Activated CD8-positive, alpha-beta memory T cell treated with anti-CD3 and anti-CD28 coated beads, Interleukin-2, amount 10 ng/mL, durations not matched to agents 7 days and 5 days (primary cell): ENCODE measurements at places on chromosomes 12 and 14. TPM values are rescaled to one million over a fixed set of nuclear protein-coding genes. Genes with fewer than 3 reads are reported as not detected.

The PLA2G1B gene
- not detected for total RNA-seq

The GPR135 gene
- 1.3 TPM for total RNA-seq

The KLHDC2 gene
- 32.3 TPM for total RNA-seq

The KCTD10 gene
- total RNA-seq, result 27.2 TPM

The LGR5 gene
- total RNA-seq, result not detected

The RFLNA gene
- total RNA-seq, result not detected

The ASCL4 gene
- not detected for total RNA-seq

DNA sequence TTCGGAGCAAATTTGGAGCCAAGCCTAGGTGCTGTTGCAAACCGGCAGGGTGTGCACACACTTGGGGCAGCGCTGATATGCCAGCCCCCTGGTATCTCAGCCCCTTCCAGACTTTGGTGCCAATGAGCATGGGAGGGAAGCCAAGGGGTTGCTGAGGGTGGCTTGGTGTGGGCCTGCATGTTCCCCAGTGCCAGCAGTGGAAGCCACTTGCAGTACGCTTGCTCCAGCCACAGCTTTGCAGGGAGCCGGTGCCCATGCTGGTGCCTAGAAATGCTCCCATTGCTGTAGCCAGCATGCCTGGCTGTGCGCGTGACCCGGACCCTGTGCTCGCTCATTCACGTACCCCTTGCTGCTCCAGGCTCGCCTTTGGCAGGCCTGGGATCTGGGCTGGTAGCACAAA, 67.1 kb upstream of the DNM1L start:
- no peak overlapping the region for H3K27ac ChIP-seq
- no peaks in the 10 kb centered on the region for H3K4me1 ChIP-seq
- no peaks in the 10 kb centered on the region for H3K36me3 ChIP-seq

DNA sequence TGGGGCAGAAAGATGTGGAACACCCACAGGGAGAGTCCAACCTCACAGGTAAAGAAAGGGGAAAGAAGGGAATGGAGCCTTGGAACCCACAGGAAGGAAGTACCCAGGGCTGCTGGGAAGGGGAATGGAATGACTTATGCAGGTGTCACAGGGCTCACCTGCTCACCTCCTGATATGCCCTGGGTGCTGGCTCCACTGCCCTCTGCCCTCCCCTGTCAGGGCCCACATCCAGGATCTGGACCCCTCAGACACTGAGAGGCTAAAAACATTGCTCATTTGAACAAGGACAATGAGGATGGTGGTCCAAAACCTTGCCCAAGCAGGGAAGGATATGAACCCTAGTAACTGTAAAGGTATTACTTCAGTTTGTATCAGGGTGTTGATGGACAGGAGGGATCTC, 19.3 kb downstream of the ZBTB39 start:
- peaks cover 10% of the 10 kb centered on the region for H3K27me3 ChIP-seq
- no peak overlapping the region for H3K27ac ChIP-seq
- H3K36me3 ChIP-seq, result no peaks in the 10 kb centered on the region
- H3K4me1 ChIP-seq, result peaks cover 20% of the 10 kb centered on the region
- H3K4me3 ChIP-seq, result no peak overlapping the region

GRCh38 chr12:52091869-52092268, 12.4 kb downstream of the SMIM41 start:
- H3K27ac ChIP-seq, result no peak overlapping the region
- DNase-seq, result no peak
- no peaks in the 10 kb centered on the region for H3K36me3 ChIP-seq
- no peaks in the 10 kb centered on the region for H3K4me1 ChIP-seq
- H3K27me3 ChIP-seq, result peaks cover 62% of the 10 kb centered on the region
- no peak overlapping the region for H3K4me3 ChIP-seq

DNA sequence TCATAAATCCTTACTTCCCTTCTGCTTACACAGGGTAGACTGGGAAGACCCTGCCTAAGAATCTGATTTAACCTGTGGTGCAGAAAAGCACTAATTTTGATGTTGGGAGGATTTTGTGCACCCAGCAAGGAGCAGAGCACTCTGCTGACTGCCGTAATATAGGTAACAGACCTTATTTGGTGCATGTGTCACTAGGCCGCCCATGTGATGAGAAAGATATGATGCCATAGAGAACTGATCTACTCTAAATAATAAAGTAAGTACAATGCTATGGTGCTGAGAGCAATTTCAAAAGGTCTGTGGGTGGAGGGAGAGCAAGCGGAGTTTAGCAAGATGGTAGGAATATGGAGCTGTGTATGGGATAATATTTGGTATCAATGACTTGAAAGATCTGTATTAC, 1663.6 kb upstream of the SEL1L start:
- no peaks in the 10 kb centered on the region for H3K4me1 ChIP-seq
- H3K36me3 ChIP-seq, result no peaks in the 10 kb centered on the region

DNA sequence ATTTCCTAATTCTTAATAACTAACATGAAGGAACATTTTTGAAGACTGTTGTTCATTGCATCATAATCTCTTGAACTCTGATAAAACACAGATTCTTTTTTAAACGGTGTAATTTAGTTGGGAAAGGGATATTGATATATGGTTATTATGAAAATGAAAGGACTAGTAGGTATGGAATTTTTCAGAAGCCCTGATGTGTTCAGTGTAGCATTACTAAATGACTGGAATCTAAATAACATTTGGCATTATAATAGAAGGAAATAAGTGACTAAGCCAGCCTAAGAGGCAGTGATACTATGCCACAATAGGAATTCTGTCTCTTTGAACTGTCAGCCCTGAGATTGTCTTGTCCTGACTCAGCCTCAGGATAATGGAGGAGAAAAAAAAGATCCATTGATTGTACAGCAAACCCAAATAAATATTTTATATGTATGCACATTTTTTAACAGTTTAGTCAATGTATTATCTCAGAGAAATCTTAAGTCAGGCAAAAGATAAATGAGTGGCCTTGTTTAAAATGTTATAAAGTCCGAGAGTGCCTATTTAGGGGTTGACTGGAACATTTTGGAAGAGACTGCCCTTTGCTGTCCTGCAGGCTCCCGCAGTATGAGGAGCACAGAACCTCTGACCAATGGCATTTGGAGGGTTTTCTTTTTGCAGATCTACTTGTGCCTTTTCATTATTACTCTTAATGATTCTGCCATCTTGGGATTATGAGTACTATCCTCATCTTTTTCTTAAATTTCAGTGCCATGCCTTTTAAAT, 271.2 kb downstream of the EGLN3 start:
- no peak overlapping the region for H3K27ac ChIP-seq
- no peaks in the 10 kb centered on the region for H3K36me3 ChIP-seq
- no peak overlapping the region for H3K4me3 ChIP-seq
- H3K27me3 ChIP-seq, result no peaks in the 10 kb centered on the region
- H3K4me1 ChIP-seq, result no peaks in the 10 kb centered on the region

DNA sequence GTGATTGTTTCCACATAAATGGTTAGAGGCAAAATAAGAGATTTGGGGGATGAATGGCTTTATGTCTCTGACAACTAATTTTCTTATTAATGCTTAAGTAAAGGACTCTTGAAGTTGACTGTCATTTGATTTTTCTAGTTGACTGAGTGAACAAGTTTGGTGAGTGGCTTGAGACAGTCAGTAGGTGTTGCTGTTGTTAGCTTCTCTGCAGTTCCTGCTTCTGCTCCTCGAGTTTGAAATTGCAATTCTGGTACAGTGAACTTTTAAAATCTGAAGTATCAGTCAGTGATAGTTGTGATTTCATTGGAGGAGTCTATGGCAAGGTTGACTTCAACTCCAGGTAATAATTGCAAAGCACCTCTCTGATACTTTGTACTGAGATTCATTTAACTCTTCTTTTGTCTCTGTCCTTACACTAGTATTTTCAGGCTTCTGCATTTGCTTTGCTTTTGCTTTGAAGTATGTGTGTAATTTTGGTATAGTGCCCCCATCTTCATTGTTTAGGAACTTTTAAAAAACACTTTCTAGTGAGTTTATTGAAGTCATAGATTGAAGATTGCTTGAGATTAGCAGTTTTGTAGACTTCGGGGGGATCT, 415.5 kb downstream of the PCNX1 start:
- peaks cover 10% of the 10 kb centered on the region for H3K36me3 ChIP-seq
- peaks cover 62% of the 10 kb centered on the region for H3K4me1 ChIP-seq
- H3K27me3 ChIP-seq, result no peaks in the 10 kb centered on the region
- DNase-seq, result peak; percentile 45
- peak overlapping the region; percentile 56 for H3K27ac ChIP-seq
- peak overlapping the region; percentile 57 for H3K4me3 ChIP-seq

- DNase-seq, result no peak
- H3K27ac ChIP-seq, result peak overlapping the region; percentile 13
- H3K4me3 ChIP-seq, result no peak overlapping the region
- H3K36me3 ChIP-seq, result peaks cover 49% of the 10 kb centered on the region
- H3K4me1 ChIP-seq, result peaks cover 54% of the 10 kb centered on the region
Measured at GRCh38 chr12:12403264-12404248, 46.7 kb downstream of the BORCS5 start.

DNA sequence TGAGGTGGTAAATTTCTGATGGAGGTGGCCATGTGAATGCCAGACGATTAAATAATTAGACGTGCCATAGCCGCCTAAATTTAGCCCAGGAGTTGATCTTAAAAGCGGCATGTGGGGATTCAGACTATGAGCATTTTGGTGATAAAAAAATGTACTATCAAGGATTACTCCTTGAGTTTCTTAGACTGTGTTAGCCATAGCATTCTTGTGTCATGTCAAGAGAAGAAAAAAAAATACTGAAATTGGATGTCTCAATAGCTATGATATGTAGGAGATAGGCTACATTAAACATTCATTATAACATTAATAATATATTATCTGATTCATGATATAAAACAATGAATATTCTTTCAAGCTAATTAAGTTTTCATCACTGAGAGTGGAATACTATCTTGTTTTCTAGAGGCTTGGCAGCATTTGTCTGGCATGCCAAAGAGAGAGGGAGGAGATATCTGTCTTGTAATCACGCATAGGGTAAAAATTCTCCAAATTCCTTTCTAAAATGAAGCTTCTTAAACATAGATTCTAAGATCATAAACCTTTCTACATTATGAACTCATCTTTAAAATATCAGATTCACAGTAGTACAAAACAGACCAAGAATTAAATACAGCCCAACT, 727.0 kb downstream of the C12orf50 start:
- H3K36me3 ChIP-seq, result no peaks in the 10 kb centered on the region
- no peaks in the 10 kb centered on the region for H3K27me3 ChIP-seq
- no peak for DNase-seq
- H3K4me1 ChIP-seq, result no peaks in the 10 kb centered on the region
- no peak overlapping the region for H3K27ac ChIP-seq

DNA sequence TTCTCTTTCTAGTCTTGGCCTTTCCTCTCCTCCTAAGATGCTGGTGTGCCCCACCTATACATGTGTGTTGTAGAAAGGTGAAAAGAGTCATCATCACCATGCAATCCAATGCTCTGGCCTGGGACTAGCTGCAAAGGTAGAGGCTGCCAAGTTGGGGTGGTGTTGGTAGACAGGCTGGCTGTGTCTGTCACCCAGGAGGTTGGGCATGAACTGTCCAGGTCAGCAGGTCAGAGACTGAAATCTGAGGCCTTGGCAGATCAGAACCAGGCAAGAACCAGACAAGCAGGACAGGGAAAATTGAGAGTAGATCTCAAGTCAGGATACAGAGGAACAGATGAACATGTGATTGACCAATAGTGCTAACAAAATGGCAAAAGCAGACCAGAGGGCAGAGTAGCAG, 26.2 kb downstream of the L2HGDH start:
- DNase-seq, result no peak
- H3K27me3 ChIP-seq, result no peaks in the 10 kb centered on the region
- peaks cover 17% of the 10 kb centered on the region for H3K36me3 ChIP-seq
- H3K4me3 ChIP-seq, result no peak overlapping the region
- H3K4me1 ChIP-seq, result no peaks in the 10 kb centered on the region
- no peak overlapping the region for H3K27ac ChIP-seq

DNA sequence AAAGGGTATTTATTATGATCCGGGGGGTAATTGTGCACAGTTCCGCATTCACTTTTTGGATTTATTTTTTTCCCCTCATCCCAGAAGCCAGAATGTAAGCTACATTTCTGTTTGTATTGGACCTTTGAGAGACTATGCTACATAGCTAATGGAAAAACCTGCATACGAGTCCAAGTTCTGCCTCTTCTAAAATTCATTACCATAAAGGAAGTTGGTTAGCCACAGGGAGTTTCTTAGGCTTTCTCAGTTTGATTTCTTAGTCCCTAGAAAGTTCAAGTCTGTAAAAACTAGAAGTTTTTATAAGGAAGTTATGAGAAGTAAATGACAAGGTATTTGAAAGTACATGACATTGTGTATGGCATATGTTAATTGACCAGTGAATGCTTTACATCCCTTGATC, 138.7 kb downstream of the PDE3A start:
- H3K4me3 ChIP-seq, result no peak overlapping the region
- no peaks in the 10 kb centered on the region for H3K27me3 ChIP-seq
- no peak overlapping the region for H3K27ac ChIP-seq
- DNase-seq, result no peak
- no peaks in the 10 kb centered on the region for H3K4me1 ChIP-seq
- no peaks in the 10 kb centered on the region for H3K36me3 ChIP-seq

DNA sequence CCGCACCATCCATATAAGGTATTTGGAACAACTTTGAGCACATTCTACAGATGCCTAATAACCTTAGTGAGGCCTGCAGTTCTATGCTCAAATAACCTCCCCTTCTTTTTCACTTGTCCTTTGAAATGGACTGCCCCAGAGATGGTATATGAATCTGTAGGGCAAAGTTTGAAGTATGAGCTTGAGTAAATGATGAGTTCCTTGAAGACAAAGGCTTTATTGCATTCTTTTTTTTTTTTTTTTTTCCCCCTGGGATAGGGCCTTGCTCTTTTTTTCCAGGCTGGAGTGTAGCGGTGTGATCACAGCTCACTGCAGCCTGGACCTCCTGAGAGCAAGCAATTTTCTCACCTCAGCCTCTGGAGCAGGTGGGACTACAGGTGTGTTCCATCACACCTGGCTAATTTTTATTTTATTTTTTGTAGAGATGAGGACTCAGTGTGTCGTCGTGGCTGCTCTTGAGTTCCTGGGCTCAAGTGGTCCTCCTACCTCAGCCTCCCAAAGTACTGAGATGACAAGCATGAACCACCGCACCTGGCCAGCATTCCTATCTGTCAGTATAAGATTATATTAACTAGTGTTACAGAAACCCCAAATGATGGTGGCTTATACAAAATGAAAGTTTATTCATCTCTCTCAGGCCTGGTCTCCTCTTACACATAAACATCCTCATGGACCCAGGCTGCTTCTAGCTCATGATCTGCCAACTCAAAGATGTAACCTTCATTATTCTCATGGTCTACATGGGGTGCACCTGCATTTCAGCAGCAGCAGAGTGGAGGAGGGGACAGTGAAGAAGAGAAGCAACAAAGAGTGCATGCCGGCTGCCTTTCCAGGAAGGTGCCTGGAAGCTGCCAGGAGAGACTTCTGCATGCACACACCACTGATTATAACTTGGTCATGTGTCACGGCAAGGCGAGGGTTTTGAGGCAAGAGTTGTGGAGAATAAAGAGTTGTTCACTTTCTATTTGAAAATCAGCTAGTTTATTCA, 101.4 kb downstream of the DUSP16 start:
- DNase-seq, result peak; percentile 56
- H3K27me3 ChIP-seq, result no peaks in the 10 kb centered on the region
- peaks cover 71% of the 10 kb centered on the region for H3K4me1 ChIP-seq
- peak overlapping the region; percentile 93 for H3K27ac ChIP-seq

DNA sequence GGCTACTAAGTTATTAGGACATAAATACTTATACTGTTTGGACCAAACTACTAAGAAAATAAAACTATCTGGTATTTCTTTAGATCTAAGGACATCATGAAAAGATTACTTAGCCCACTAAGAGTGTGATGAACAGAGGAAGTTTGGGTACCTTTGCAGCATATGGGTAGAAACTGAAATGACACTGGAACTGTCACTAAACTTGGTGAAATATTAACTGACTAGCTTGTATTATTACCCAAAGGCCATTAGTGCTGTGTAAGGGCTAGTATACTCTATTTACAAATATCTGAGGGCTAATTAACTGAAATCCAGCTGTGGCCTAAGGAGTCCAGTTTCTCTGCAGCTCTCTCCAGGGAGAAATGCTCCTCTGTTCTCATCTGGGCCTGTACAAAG, 45.5 kb downstream of the PAWR start:
- no peaks in the 10 kb centered on the region for H3K27me3 ChIP-seq
- no peaks in the 10 kb centered on the region for H3K36me3 ChIP-seq
- H3K4me3 ChIP-seq, result no peak overlapping the region
- H3K27ac ChIP-seq, result no peak overlapping the region
- no peak for DNase-seq
